EL (cell line): ENCODE measurements at places on chromosomes 13 and 19.
A peak's percentile ranks its signal among the peaks of the same experiment; 100 is the strongest.

GRCh38 chr13:38990693-38991092 is at the start of gene STOML3:
TSS of gene STOML3 (minus strand) at chr13:38990831. CDS start at chr13:38990721, 110 bp downstream.
- no peak for DNase-seq

DNA sequence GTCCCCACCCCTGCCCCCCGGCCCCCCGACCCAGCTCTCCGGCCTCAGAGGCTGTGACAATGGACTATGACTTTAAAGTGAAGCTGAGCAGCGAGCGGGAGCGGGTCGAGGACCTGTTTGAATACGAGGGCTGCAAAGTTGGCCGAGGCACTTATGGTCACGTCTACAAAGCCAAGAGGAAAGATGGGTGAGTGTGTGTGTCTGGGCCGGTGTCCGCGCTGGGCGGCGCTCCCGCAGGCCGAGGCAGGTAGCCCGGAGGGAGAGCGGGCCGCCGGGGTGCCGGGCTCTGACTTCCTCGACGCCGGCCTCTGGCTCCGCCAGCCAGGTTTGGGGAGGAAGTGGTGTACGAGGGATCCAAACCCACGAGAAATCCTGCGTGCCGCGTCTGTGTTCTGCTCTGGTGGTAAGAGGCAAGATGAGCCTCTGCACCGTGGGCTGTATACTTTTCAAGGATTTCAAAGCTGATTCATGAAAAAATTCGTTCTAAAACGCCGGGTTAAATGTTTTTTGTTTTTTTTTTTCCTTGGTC is 718 bp downstream of the CDK8 start:
- peak; percentile 59 for DNase-seq

DNA sequence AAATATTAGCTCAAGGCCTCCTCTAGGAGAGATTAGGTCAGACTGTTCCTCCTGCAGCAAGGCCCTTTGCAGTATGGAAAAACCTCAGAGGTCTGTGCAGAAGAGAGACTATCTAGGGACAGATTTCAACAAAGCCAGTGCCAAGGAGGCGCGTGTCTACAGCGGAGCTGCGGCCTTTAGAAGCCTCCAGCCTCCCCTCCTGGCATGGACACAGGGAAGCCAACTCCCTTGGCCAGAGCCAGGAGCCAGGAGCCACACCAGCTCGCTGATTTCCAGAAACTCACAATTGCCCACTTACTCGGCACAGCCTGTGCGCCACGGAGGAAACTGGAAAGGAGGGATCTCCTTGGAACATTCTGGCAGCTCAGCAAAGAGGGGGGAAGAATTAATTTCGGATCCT is 63.4 kb downstream of the INSR start:
- DNase-seq: no peak

DNA sequence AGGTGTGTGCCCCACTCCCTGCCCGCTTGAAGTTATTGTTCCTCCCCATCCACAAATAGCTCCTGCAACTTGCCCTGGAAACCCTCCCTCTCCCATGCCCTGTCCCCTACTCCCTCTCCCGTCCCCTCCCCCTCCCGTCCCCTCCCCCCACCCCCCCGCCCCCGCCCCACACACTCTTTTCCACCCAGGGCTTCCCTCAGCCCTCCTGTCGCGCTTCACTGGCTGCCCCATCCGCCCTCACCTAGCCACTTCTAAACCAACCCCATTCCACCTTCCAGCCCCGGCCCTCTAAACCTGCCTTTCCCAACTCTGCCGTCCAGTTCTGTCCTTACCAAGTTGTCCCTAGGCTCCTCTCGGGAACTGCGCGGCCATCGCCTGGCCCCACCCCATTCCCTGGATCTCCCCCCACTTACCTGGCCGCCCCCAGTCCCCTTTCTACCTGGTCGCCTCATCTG is 993 bp downstream of the RGL3 start:
- no peak for DNase-seq

- no peak for DNase-seq
Observed at GRCh38 chr13:22287343-22287920, 616.6 kb downstream of the FGF9 start.

DNA sequence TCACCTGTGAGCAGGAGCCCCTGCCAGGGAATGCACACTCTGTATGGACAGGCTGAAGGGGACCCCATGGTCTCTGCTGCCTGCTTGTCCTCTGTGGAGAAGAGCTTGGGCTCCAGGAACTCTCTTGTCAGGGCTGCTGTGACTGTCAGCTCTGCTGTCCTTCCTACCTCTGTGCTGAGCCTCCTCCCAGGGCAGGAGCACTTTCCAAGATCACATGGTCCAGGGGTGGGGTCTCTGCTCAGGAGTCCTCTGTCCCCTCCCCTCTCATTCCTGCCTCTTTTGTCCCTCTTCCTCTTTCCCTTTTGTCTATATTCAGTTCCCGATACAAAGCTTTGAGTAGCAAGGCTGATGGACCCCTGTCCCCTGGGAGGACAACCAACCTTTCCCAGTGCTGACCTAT is at the start of gene CEACAM7:
TSS of gene CEACAM7 (minus strand) at position 173 of the 400 bp plus-strand sequence. CDS start at position 68, 105 bp downstream.
- no peak for DNase-seq

DNA sequence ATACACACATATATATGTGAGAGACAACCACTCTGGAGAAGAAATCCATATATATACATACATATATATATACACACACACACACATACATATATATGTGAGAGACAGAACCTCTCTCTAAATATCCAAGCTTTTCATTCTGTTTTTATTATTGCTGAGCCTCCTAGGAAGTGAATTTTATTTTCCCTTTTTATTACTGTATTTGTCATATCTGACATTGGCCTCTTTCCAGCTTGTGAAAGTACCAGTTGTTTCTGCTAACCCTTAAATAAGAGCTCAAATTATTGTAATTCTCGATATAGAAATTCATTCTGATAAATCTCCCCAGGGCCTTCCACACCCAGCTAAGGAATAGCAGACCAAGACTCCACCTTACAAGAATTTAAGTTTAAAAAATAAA is 81.0 kb downstream of the NUFIP1 start:
- DNase-seq: no peak

GRCh38 chr19:49653466-49653806 is 11.4 kb downstream of the SCAF1 start:
- DNase-seq: no peak

DNA sequence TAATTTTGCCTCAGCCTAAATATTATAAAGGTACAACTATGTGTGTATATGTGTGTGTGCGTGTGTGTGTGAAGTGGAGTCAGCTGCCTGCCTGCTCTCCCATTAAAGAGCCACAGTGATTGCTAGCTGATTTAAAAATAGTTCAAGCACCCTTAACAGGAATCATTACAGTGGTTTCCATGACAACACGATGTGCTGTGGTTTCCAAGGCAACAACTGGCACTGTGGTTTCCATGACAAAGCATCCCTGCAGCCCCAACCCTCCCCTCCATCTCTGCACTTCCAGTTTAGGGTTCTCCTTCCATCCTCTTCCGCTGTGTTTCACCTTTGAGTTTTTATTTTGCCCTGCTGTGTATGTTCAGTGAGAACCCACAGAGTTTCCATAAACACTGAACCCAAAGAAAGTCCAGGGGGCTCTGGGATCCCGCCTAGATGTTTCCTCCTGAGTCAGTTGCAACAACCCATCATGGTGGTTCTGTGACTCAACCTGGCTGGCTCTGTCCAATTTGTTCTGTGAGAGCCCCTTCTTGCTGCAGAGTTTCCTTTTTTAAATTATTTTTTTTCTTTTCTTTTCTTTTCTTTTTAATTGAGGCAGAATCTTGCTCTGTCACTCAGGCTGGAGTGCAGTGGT is 7.1 kb upstream of the PNMA8A start:
- no peak for DNase-seq

GRCh38 chr13:27395007-27395510 is 29.4 kb upstream of the GTF3A start:
- no peak for DNase-seq

- no peak for DNase-seq
Observed at GRCh38 chr13:84234416-84234815, 352.1 kb upstream of the SLITRK1 start.

DNA sequence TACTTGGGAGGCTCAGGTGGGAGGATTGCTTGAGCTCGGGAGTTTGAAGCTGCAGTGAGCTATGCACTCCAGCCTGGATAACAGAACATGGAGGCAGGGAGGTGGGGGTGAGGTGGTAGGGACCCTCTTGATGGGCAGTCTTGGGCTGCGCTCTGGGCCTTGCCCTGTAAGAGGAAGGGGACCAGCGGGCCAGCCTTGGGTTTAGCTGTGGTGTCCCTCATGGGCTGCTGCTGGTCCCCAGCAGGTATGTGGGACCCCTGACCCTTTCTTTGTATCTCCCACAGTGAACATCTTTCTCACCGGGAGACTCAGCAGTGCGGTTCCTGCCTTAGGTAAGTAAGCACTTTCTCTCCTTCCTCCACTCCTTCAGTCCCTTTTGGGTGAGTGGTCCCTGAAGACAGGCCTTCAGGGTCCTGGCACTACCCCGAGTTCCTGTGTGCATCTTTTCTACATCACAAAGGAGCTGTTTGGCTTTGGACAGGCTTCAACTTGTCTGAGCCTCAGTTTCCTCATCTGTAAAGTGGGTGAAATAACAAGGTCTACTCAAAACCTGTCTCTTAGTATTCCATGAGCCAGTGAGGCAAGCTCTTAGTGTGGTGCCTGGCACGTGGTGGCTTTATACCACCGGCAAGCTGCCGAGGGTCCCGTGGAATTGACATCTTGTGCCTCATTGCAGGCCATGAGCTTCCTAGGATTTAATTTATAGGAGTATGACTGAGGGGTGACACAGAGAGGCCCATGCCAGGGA is 2.5 kb downstream of the LRP3 start:
- DNase-seq: no peak

DNA sequence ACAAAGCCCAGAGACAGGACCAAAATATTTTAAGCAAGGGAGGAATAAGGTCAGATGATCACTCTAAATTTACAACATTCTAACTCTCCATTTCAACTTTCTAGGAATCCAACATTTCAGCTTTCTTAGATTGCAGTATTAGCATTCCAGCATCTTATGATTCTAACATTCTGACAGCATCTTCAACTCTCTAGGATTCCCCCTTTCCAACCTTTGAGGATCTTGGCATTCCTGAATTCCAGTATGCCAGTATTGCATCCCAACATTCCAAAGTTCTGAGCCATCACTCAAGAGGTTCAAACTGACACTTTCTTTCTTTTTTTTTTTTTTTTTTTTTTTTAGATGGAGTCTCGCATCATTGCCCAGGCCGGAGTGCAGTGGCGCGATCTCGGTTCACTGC is 13.8 kb downstream of the TGFB1 start:
- DNase-seq: peak; percentile 84

DNA sequence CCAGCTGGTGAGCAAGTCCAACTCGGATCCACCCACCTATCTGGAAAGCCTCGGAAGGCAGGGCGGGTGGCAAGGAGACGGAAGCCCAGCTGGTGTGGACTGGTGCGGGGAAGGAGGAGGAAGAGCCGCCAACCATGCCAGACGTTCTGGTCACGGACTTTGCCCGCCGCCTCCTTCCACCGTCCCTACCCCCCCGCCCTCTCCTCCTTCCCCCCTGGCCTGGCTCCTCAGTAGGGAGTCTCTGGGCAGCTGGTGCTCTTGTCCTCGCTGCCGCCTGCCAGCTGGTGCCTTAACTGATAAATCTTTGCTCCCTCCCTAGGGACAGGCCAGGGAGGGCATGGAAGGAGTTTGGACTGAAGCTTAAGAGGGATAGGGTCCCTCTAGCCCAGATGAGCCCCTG is 4.8 kb downstream of the SYNGR4 start:
- no peak for DNase-seq

DNA sequence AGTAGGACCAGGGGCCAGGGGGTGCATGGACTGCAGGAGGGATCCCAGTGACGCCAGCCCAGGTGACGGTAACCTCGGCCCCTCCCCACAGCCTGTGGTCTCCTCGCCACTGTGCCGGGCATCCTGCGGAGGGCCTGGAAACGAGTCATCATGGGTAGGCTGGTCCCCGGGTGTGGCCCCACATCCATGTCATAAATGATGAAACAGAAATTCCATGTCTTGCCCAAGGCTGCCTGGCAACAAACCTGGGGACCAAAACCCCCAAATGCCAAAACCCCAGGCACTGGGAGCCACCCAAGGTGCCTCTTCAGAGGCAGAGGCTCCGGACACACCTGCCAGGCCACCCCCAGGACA is 20.9 kb downstream of the MAP2K2 start:
- peak; percentile 37 for DNase-seq

- DNase-seq: no peak
Observed at GRCh38 chr19:39190768-39191167, 6.0 kb upstream of the NCCRP1 start.

GRCh38 chr13:78976696-78977095 is 317.7 kb upstream of the OBI1 start:
- no peak for DNase-seq

GRCh38 chr19:49497047-49497788 is 984 bp downstream of the RPS11 start:
- DNase-seq: peak; percentile 62

GRCh38 chr19:6095760-6096159 is 14.5 kb downstream of the RFX2 start:
- no peak for DNase-seq

GRCh38 chr19:18543814-18544475 is 572 bp upstream of the FKBP8 start:
- DNase-seq: peak; percentile 78

DNA sequence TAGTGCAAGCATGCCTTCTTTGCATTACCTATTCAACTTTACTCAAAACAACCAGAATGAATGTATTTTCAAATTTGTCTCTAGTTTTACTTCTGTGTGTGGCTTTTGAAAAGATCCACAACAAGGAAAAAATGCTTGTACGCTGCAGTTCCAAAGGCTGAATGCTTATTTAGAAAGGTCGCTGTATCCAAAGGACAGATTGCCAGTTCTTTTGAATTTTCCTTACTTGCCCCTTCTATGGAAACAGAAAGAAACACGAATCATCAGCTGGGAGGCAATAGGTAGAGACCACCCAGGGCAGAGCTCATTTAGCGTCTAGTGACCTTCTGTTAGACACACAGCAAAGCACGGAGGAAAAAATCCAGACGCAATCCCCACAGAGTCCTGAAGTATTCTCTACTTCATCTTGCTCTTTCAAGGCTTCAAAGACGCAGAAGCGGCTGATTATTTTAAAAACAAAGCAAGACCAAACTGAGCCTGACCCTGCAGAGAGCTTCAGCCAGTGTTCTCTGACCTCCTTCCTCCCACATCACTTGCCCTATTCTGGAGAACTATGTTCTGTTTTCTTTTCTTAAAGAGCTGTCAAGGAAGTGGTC is 674.6 kb upstream of the SGCG start:
- DNase-seq: no peak

DNA sequence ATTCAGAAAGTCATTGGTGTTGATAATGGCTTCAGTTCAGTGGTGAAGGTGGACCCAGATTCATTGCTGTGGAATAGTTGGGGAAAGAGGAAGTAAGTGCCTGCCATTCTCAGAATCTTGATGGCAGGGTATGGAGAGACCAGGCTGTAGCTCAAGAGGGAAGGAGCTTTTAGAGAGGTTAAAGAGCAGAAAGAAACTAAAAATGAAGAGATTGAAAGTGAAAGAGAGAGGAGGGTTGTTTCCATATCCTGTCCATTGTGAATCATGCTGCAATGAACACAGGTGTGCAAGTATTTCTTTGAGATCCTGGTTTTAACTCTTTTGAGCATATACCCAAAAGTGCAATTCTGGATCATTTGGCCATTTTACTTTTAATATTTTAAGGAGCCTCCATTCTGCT is 12.5 kb downstream of the GJB6 start:
- DNase-seq: no peak

DNA sequence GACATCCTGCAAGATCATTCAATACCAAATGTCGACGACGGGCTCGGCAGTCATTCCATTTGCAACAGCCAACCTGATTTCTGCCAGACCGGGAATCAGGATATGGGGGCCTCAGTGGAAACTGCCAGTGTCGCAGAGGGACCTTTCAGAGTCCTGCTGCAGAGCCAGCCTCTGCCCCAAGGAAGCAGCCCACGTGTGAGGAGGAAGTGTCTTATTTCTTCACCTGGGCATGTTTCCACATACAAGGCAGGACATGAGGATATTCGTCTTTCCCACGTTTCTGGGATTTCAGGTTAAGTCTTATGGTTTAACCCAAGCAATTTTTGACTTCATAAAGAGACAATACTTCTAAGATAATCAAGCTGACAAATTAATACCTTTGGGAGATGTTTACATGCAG is 69.9 kb downstream of the ABCC4 start:
- DNase-seq: no peak
